Stimulated activated CD8-positive, alpha-beta memory T cell treated with anti-CD3 and anti-CD28 coated beads, Interleukin-4, amount 100 ng/mL, for 1 hour (primary cell): ENCODE measurements at places on chromosomes 7 and 10.

- no peak for DNase-seq
Observed at GRCh38 chr10:86188326-86188725, 178.3 kb downstream of the GRID1 start.

GRCh38 chr10:11598712-11599397 lies 12.6 kb downstream of the USP6NL start:
- DNase-seq = no peak

- no peak for DNase-seq
Observed at GRCh38 chr10:76628801-76629200, 1008.8 kb downstream of the KCNMA1 start.

DNA sequence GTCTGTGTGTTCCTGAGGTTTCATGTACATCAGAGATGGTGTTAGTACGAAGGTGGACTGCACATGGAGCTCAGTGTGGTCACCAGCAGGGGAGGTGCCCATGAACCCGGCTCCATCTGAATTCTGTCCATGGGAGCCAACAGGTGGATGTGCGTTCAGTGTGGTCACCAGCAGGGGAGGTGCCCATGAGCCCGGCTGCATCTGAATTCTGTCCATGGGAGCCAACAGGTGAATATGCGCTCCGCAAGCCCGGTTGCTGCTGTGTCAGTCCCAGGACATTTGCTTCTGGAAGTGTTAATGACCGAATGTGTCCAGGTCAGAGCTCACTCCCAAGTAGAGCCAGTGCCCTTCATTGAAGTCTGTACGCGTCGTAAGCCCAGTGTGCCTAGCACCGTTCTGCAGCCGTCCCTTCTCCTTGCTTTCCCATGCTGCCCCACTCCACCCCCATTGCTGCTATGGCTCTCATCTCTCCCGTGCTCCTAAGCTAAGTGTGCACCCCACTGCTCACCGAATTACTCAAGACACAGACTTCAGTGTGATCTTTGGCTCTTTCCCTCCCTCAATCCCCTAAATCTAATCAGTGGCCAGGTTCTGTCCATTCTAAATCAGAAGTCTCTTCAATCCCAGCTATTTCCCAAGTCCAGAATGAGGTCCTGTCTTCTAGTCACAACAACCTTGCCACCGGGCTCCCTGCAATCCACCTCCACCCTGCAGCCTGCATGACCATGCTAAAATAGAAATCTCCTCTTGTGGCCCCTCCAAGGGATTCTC lies 352.4 kb downstream of the TCERG1L start:
- DNase-seq = no peak

DNA sequence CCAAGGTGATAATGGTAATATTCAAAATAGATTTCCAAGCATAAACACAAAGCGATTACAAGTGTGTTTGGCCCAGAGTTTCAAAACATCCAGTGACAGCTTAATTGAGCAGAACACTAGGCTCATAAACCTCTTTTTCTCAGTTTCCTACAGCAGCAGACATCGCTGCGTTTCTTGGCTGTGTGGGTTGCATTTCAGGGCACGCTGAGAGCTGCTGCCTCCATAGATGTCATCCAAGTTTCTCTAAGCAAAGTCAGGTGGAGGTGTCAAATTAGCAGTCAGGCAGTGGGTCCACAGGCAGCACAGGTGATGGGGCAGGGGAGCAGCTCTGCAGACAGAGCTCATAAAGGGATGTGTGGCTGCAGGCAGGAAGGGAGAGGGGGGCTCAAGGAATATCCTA lies 50.5 kb upstream of the COL13A1 start:
- no peak for DNase-seq

- DNase-seq = no peak
Observed at GRCh38 chr10:6871128-6871527, 291.1 kb upstream of the PRKCQ start.

GRCh38 chr10:110391541-110391940 lies 86.8 kb upstream of the SMNDC1 start:
- no peak for DNase-seq

DNA sequence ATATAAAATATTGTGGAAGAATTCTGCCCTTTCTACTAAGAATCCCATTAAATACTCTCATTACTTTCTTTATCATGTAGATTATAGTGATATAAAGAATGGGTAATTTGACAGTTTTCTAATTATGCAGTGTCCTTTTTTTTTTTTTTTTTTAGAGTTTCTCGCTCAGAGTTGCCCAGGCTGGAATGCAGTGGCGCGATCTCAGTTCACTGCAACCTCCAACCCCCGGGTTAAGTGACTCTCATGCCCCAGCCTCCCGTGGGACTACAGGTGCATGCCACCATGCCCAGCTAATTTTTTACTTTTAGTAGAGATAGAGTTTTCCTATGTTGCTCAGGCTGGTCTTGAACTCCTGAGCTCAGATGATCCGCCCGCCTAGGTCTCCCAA lies 1143.4 kb upstream of the SORCS1 start:
- DNase-seq = no peak

DNA sequence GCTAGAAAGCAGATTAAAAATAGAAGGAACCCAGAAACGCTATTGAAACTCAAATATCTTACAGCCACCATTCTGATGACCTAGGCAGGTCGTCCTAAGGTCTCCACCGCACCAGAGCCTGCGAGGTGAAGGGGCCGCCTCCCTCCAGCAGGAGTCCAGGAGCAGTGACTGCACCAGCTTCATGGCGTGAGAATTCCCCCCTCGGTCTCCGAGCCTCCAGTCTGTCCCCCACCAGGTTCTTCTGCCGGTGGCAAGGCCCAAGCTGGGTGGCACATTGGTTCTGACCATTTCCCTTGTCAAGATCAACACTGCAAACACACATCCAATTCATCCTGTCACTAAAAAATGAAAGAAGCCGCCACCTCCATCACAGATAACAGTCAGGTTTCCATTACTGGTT lies 98.7 kb downstream of the DIP2C start:
- DNase-seq = no peak

GRCh38 chr10:16953270-16953669 lies 136.0 kb upstream of the RSU1 start:
- no peak for DNase-seq

- no peak for DNase-seq
Observed at GRCh38 chr7:143384148-143384547, 3.0 kb downstream of the ZYX start.

DNA sequence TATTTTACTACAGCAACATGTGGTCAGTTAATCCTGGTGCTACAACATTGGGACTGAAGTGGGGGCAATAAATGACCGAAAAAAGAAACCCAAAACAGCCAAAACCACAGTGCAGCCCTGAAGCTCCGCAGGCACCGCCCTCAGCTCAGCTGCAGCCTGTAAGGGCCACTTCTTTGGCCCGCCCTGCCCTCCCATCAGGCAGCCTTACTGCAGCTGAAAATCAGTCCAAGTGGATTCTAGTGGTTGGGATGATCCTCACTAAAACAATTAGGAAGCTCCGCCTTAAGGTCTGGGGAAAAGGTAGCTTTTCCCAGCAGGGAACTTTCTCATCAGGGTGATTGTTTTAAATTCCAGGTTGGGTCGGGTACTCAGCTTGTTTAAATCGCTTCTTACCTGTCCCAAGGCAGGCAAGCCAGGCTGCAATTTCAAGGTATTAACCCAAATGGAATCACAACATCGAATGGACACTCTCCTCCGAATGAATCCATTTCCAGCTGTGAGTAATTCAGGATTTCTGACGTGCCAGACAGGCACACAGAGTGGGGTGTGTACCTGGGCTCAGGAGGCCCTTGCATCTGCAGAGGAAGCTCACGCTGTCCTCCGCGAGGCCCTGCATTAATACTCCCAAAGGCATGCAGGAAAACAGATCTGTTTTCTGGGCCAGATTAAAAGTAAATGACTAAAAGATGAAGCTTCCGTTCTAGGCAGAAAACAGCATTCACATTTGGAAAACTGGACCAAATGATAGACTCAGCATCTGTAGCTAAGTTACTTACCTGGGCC lies 104.3 kb downstream of the CREB5 start:
- no peak for DNase-seq

- DNase-seq = no peak
Observed at GRCh38 chr7:115962340-115962739, 68.2 kb downstream of the TFEC start.

- no peak for DNase-seq
Observed at GRCh38 chr10:69864321-69864720, 62.6 kb downstream of the COL13A1 start.

GRCh38 chr7:32119790-32120196 lies 49.6 kb upstream of the PDE1C start:
- DNase-seq = no peak

DNA sequence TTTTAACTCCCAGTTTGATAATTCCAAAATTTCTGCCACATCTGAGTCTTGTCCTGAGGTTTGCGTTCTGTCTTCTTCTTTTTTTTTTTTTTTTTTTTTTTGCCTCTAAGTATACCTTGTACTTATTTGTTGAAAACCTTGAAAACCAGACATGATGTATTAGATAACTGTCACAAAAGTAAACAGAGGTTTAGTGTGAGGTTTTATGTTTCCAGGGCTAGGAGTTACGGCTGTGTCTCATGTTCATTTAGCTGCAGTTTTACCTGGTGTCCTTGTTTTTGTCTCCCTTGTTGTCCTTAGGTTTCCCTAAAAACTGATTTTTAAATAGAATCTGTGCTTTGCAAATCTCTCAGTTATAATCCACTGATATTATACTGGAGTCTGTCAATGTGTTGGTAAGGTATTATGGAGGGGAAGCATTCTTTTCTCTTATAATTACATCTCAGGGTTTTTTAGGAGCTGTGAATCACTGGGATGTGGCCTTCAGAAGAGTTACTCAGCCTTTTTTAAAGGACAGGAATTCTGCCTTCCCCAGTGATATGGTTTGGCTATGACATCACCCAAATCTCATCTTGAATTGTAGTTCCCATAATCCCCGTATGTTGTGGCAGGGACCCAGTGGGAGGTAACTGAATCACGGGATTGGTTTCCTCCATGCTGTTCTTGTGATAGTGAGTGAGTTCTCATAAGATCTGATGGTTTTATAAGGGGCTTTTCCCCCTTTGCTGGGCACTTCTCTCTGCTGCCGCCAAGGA lies 95.0 kb downstream of the CDCA7L start:
- DNase-seq = no peak

DNA sequence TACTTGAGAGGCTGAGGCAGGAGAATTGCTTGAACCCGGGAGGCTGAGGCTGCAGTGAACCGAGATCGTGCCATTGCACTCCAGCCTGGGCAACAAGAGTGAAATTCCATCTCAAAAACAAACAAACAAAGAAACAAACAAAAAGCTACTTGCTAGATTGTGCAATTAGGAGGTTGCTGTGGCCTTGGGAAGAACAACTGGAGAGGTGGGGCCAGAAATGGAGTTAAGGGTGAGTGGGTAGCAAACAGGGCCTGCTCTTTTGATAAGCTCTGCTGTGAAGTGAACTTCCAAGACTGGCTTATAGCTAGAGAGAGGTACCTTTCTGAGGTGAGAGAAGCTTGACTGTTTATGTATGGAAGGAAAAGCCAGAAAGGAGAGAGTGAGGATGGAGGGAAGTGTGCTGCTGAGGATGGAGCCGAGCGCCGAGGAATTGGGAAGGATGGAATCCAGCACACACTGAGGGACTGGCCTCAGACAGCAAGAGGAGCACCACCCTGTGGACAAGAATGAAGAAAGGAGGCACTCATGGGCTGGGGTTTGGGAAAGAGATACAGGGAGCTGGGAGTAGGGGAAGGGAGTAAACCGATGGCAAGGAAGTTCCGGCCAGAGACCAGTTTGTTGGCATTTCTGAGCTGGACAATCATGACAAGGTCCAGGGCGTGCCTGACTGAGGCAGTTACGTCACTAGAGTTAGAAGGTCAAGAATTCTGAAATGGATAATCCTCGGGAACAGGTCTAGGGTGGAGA lies 7.0 kb upstream of the RPEL1 start:
- no peak for DNase-seq

DNA sequence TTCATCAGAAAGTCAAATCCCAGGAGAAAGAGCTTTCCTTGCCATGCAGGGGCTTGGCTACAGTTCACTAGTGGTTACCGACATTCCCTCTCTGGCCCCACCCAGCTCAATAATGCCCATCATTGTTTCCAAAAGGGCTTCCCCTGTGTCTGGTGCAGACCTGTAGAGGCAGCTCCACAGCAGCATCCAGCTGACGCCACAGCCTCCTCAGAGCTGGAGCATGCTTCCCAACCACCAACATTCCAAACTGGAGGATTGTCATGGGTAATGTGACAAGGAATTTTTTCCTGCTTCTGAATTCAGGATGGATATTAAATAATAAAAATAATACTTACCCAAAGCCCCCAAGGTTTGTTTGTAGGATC lies 77.4 kb downstream of the ZNF365 start:
- no peak for DNase-seq

- DNase-seq = no peak
Observed at GRCh38 chr7:28104041-28104541, 76.5 kb downstream of the JAZF1 start.

DNA sequence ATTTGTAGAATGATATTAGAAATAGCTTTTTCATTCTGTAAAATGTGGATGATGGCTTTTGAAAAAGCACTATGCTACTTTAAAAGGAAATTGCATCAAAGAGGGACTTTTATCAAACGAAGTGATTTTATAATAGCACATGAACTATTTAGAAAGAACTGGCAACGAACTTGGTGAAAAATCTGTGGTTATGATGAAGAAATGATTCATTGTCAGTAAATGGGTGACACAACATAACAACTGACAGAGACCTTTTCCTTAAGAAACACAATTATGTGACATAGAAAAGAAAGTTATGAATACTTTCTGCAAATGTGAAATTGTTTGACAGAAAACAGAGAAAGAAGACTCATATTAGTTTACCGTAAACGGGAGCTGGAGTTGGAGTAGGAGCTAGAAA lies 60.7 kb upstream of the LAMB4 start:
- no peak for DNase-seq

DNA sequence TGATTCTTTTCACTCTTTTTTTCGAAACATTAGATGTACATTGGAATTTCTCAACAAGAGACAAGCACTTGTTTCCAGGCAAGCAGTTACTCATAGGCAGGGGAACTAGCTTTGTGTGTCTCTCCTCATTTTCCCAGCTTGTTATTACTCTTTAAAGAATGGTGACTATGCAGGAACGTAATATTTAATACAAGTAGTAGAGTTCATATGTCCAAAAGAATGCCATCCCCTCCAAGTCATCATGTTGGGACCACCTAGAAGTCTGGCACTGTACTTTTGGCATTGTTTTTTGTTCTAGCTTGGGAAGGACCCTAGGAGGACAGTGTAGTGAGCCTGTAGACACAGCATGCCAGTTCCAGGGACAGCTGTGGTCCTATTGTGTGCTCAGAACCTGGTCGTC lies 650.7 kb downstream of the INHBA start:
- no peak for DNase-seq
